ENCODE measurements at places on chromosomes 13 and 19.

GRCh38 chr13:22077205-22077683 is 406.4 kb downstream of the FGF9 start:
- DNase-seq: no peak

- DNase-seq: no peak
Measured at GRCh38 chr19:40449506-40449905, 5.4 kb upstream of the SERTAD3 start.

DNA sequence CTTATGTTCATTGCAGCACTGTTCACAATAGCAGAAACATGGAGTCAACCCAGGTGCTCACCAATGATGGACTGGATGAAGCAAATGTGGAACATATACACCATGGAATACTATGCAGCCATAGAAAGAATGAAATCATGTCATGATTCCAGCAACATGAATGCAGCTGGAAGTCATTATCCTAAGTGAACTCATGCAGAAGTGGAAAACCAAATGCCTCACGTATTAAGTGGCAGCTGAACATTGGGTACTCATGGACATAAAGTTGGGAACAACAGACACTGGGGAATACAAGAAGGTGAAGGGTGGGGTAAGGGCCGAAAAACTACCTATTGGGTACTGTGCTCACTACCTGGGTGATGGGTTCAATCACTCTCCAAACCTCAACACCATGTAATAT is 915.9 kb downstream of the UQCRFS1 start:
- DNase-seq: no peak

DNA sequence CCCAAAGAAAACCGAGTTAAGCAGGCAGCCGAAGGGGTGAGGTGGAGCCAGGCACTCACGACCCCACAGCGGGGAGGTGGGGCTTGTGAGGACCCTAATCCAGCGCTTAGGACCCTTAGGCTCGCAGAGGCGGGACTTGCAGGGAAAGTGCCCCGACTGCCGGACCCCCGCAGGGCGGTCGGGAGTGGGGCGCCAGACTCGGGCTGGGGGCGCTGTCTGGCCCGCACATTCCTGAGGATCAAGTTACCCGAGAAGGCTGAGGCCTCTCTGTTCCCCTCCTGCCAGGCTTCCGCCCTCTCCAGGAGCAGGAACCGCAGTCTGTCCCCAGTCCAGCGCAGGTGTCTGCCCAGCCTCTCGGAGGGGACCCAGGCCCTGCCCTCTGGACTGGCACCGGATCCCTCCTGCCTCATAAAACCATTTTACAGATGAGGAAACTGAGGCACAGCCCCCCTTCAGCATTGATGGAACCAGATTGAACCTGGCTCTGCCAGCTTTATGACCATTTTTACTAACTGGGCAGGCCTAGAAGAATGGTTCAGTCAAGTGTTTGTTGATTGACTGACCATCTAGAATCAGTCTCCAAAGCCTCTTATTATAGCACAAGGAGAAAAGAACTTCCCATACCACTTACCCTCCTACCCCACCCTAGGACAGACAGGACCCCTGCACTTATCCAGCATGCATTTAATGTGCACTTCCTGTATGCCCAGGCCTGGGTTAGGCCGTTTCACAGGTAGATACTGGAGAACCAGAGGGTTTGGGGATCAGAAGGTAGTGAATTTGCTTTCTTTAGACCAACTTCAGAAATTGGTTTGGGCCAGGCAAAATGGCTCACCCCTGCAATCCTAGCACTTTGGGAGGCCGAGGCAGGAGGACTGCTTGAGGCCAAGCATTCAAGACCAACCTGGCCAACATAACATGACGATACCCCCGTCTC is 6.7 kb upstream of the JUND start:
- DNase-seq: no peak

DNA sequence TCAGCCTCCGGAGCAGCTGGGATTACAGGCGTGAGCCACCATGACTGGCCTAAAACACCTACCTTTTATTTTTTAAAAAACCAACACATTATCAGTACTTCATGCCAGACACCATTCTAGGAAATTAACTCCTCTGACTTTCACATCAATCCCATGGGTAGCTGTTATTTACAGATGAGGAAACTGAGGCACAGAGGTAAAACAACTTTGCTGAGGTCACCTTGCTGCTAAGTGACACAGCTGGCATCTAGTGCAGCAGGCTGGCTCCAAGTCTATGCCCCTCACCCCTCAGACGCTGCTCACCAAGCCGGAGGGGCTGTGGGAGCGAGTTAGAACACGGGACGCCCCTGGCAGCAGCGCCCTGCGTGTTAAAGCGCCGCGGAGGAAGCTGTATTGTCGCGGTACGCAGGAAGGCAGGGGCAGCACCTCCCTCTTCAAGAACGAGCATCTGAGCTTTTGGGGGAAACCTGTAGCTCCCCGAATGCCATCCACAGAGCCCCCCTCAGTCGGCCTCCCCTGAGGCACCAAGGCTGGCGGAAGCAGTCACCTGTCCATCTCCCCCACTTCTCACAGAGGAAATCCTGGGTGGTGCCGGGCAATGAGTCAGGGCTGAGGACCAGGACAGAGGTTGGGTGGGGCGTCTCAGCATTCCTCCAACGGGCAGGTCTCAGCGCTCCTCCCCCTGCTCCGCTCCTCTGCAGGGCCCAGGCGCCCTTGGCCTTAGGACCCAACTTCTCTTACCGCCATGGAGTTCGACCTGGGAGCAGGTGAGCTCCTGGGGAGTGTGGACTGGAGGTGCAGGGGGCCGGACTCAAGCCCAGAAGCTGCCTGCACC is at the start of gene C19orf33:
Gene C19orf33 (plus strand): TSS at position 735 of the 835 bp plus-strand sequence. CDS start 11 bp downstream, at position 746.
- no peak for DNase-seq

GRCh38 chr13:45718992-45719391 is 16.9 kb downstream of the CBY2 start:
- no peak for DNase-seq

GRCh38 chr19:13404236-13404635 is 102.0 kb downstream of the CACNA1A start:
- DNase-seq: no peak

DNA sequence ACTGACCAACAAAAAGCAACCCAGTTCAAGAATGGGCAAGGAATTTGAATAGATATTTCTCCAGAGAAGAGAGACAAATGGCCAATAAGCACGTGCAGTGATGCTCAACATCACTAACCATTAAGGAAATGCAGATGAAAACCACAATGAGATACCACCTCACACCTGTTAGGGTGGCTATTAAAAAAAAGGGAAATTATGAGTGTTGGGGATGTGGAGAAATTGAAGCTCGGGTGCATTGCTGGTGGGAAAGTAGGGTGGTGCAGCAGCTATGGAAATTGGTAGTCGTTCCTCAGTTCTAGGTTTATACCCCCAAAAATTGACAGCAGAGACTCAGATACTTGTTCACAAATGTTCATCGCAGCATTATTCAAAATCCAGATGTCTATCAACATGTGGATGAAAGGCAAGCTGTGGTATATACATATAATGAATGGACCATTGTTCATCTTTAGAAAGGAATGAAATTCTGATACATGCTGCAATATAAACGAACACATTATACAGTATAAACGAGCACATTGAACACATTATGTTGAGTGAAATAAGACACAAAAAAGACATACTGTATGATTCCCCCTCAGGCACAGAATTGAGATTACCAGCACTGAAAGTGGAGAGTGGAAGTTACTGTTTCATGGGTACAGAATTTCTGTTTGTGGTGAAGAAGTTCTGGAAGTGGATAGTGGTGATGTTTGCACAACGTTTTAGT is 927 bp downstream of the CHAMP1 start:
- no peak for DNase-seq

DNA sequence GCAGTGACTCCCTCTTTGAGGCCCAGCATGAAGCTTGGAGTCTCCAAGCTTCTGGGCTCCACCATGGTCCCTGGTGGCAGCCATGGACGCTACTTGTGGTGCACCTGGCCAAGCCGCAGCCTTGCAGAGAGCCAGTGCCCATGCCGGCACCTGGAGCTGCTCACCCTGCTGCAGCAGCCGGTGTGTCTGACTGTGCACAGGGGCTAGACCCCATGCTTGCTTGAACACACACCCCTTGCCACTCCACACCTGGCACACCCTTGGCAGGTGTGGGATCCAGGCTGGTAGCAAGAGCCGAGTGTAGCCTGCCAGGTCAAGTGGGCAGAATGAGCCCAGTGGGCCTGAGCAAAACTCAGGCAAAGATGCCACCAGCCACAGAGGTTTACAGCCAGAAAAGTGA is 18.6 kb upstream of the MLLT1 start:
- DNase-seq: no peak

DNA sequence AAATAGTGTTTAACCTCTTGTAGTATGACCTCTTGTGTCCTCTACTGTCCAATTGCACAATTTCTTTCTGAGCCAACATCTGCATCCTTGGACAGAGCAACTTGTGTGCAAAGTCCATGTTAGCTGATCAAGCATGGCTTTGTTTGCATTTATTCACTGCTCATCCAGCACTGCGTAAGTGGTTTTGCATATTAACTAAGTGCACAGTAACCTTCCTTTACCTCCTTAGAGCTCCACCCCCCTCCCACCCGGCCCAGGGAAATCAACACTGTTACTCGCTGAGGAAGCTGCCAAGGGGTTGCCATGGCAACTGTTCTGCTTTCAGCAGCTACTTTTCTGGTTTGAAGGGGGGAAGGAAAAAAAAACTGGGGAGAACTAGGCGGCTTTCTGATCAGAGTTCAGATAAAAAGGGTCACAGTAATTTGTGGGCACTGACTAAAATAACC is 153.5 kb upstream of the KLF12 start:
- peak; percentile 77 for DNase-seq

GRCh38 chr19:18014197-18014596 is 6.2 kb downstream of the ARRDC2 start:
- peak; percentile 33 for DNase-seq

DNA sequence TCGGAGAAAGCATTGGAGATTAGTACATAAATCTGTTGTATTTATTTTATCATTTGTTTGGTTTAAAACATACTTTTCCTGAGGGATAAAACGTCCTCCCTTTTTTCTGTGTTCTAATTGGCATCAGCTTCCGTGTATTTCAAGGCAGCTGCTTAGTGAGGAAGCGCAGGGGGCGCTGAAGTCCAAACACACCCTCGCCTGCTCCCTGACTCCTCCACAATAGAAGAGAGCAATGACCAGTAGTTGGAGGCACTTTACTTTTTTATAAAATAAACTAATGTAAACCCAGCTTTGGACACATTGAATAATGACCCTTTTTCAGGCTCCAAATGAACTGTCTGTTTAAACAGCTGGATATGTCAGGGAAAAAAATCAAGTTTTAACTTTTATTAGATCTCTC is 79.9 kb downstream of the RNASEH2B start:
- no peak for DNase-seq

GRCh38 chr13:30338331-30338851 is 31.0 kb upstream of the KATNAL1 start:
- no peak for DNase-seq

DNA sequence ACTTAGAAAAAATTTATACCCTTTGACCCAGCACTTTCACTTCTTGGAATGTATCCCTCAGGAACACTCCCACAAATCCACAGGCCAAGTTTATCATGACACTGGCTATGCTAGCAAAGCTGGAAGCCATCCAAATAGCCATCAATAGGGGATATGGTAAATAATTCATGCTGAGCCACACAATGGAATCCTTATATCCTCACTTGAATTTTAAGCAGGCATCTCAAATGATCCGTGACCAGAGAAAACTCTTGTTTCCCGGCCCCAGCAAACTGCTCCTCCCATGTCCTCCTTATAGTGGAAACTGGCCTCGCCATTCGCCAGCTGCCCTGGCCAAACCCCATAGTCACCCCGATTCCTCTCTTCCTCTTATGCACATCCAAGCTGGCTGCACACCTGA is 37.6 kb downstream of the GRIK5 start:
- DNase-seq: no peak

DNA sequence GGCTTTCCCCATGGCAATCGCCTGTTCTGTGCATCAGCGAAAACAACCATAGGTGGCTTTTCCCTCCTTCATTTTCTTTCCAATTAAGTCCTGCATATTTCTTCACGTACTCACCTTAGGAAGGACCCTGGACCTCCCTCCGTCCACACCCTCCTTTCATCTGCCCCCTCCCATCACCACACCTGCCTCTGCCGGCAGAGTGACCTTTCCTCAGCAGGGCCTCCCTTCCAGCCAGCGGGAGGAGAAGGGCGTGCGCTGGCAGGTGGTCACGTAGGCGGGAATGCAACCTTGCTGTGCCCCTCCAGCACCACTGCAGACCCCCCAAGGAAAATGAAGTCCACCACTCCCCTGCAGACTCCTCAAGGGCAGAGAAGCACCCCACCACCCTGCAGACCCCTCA is 61.1 kb downstream of the GSX1 start:
- DNase-seq: no peak

DNA sequence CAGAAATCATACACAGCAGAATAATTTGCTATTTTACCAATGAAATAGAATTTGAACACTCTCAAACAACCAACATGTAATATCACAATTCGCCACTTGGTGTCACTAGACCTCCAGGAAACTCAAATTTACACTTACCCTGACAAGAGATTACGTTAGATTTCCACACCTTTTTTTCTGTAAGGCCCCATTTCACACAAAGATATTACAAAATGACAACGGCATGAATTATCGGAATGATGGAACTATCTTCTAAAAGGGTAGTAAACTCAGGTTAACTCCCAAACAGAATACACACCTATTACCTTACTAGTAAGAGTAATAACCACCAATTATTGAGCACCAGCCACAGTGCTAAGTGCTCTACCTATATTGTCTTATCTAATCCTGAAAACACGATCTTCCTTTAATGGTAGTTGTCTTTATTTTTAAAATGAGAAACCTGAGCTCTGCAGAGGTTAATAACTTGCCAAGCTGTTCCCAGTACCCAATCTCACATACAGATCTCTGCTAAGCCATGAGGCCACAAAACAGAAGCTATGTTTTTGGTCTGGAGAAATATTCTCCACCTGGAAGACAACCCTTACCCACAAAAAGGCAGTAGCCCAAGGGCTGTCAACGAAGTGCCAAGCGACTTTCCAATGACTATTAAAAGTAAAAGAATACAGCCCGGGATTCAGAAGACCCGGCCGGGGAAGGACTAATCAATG is 152.4 kb downstream of the DCLK1 start:
- DNase-seq: no peak

GRCh38 chr13:21242236-21242635 is 65.8 kb downstream of the MRPL57 start:
- DNase-seq: no peak

GRCh38 chr13:28942906-28943305 is 122.8 kb downstream of the MTUS2 start:
- DNase-seq: no peak

- DNase-seq: no peak
Measured at GRCh38 chr13:108786456-108787200, 157.2 kb downstream of the MYO16 start.

DNA sequence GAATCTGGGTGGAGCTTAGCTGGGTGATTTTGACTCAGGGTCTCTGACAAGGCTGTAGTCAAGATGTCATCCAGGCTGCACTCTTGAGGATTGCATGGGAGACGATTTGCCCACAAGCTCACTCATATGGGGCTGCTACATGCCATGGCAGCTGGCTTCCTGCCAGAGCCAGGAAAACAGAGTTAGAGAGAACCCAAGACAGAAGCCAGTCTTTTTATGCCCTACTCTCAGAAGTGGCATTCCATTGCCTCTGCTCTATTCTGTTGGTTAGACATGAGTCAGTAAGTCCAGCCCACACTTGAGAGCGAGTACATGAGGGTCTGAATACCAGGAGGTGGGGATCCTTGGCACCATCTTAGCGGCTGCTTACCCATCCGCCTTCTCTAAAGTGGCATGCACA is 9.5 kb downstream of the POLR1D start:
- DNase-seq: no peak
